ENCODE measurements at places on chromosomes 16 and 17. TPM values are rescaled to one million over a fixed set of nuclear protein-coding genes. Genes with fewer than 3 reads are reported as not detected.
A peak's percentile ranks its signal among the peaks of the same experiment; 100 is the strongest.

Gene SPATA22
- total RNA-seq = not detected

Gene KRT25
- total RNA-seq = not detected

Gene HS3ST6
- not detected for total RNA-seq

Gene ABCA10
- total RNA-seq = 0.17 TPM

Gene TP53TG3F
- total RNA-seq = not detected

GRCh38 chr17:67403065-67403464 is 26.0 kb downstream of the PITPNC1 start:
- H3K4me3 ChIP-seq = no peak overlapping the region
- DNase-seq = no peak
- no peaks in the 10 kb centered on the region for H3K27me3 ChIP-seq
- no peak overlapping the region for H3K27ac ChIP-seq
- peaks cover 15% of the 10 kb centered on the region for H3K4me1 ChIP-seq

DNA sequence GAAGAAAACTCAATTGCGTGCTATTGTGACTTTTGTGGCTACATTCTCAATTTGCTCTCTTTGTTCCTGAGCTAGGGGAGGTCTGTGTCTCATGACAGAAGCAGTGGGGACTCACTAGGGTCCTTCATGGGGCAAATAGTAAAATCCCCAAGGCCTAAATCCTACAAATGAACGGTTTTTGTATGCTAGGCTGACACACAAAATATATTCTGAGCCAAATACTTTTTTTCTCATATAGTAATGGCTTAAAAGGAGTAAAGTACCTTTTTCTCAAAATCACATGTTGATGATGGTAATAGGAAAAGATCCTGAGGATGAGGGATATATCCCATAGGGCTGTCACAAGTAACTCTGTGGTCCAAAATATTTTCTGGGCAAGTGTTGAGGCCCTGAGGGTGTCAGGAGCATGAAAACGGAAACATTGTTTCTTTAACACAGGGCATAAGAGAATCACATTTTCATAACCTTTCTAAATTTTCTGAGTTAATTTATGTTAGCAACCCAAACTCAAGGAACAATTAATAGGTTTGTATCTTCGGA is 77.5 kb upstream of the CNTNAP4 start:
- no peak overlapping the region for H3K4me3 ChIP-seq
- no peaks in the 10 kb centered on the region for H3K27me3 ChIP-seq
- H3K4me1 ChIP-seq = no peaks in the 10 kb centered on the region
- no peak for DNase-seq

DNA sequence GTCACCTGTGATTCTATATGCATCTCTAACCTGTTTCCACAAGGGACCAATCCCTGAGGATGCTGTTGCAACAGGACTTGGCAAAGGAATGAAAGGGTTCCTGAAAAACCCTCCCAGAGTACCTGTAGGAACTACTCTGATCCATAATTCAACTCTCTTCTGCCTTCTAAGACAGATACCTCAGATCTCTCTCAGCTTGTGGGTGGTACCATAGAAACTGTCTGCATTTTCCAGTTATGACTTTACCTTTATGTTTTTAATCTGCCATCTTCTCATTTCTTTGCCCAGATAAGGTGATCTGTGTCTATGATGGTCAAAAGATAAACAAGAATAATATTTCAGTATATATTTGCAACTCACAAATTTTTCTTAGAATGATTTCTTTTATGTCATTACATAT is 65.1 kb downstream of the TMC6 start:
- DNase-seq = no peak
- no peak overlapping the region for H3K4me3 ChIP-seq
- H3K27me3 ChIP-seq = no peaks in the 10 kb centered on the region
- H3K27ac ChIP-seq = no peak overlapping the region

DNA sequence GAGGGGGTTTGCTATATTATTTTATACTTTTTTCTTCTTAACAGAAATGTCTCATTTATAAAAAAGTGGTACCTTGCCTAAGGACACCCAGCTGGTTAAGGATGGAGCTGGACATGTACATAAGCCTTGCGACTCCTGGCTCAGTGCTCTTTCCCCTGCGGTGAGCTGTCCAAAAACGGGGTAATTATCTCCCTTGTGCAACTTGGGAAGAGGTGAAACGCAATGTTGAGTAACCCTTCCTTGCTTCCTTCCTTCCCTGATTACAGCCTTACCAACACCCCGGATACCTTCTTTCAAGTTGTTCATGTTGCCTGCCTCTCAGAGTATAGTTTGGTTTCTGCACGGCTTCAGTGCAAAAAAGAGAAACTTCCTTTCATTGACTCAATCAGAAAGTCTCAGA is 94.1 kb upstream of the XYLT1 start:
- H3K36me3 ChIP-seq = no peaks in the 10 kb centered on the region
- no peak overlapping the region for H3K27ac ChIP-seq
- DNase-seq = no peak
- no peaks in the 10 kb centered on the region for H3K4me1 ChIP-seq

GRCh38 chr16:727291-727977 is 528 bp downstream of the HAGHL start:
- no peaks in the 10 kb centered on the region for H3K36me3 ChIP-seq
- peak overlapping the region; percentile 65 for H3K4me3 ChIP-seq
- no peak overlapping the region for H3K27ac ChIP-seq
- no peaks in the 10 kb centered on the region for H3K4me1 ChIP-seq
- peaks cover 7% of the 10 kb centered on the region for H3K27me3 ChIP-seq

- no peak overlapping the region for H3K4me3 ChIP-seq
- no peak for DNase-seq
- H3K36me3 ChIP-seq = peaks cover 5% of the 10 kb centered on the region
- H3K27ac ChIP-seq = no peak overlapping the region
- peaks cover 17% of the 10 kb centered on the region for H3K27me3 ChIP-seq
These were observed 4.1 kb upstream of the MSLN start for GRCh38 chr16:756428-756827.

GRCh38 chr17:79843816-79844800 is 4.9 kb upstream of the CBX4 start:
- H3K4me3 ChIP-seq = peak overlapping the region; percentile 86
- H3K36me3 ChIP-seq = no peaks in the 10 kb centered on the region
- DNase-seq = peak; percentile 30
- no peak overlapping the region for H3K27ac ChIP-seq

- peaks cover 13% of the 10 kb centered on the region for H3K36me3 ChIP-seq
- peak overlapping the region; percentile 64 for H3K27ac ChIP-seq
- H3K27me3 ChIP-seq = peaks cover 3% of the 10 kb centered on the region
- peaks cover 17% of the 10 kb centered on the region for H3K4me1 ChIP-seq
These were observed 152.1 kb downstream of the PMP22 start for GRCh38 chr17:15112846-15113617.

DNA sequence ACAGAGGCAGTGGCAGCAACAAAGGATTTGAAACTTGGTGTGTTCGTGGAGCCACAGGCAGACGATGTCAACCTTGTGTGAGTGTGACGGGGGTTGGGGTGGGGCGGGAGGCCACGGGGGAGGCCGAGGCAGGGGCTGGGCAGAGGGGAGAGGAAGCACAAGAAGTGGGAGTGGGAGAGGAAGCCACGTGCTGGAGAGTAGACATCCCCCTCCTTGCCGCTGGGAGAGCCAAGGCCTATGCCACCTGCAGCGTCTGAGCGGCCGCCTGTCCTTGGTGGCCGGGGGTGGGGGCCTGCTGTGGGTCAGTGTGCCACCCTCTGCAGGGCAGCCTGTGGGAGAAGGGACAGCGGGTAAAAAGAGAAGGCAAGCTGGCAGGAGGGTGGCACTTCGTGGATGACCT is 25.5 kb downstream of the STH start:
- DNase-seq = no peak
- no peaks in the 10 kb centered on the region for H3K4me1 ChIP-seq
- H3K36me3 ChIP-seq = peaks cover 19% of the 10 kb centered on the region
- no peak overlapping the region for H3K27ac ChIP-seq

GRCh38 chr17:69962436-69962995 is 112.5 kb upstream of the KCNJ16 start:
- H3K27me3 ChIP-seq = peaks cover 6% of the 10 kb centered on the region
- no peak for DNase-seq
- H3K36me3 ChIP-seq = peaks cover 7% of the 10 kb centered on the region
- H3K4me3 ChIP-seq = no peak overlapping the region

- DNase-seq = no peak
- H3K36me3 ChIP-seq = peaks cover 49% of the 10 kb centered on the region
- no peaks in the 10 kb centered on the region for H3K27me3 ChIP-seq
- peaks cover 37% of the 10 kb centered on the region for H3K4me1 ChIP-seq
- no peak overlapping the region for H3K27ac ChIP-seq
- no peak overlapping the region for H3K4me3 ChIP-seq
These were observed 92.6 kb downstream of the CLEC16A start for GRCh38 chr16:11036868-11037410.

All from HFFc6 (cell line).